ENCODE measurements at places on chromosomes 11 and 22. TPM values are rescaled to one million over a fixed set of nuclear protein-coding genes. Genes with fewer than 3 reads are reported as not detected.
A peak's percentile ranks its signal among the peaks of the same experiment; 100 is the strongest.

GRCh38 chr22:28360939-28361338 lies 318.7 kb downstream of the TTC28 start:
- peaks cover 26% of the 10 kb centered on the region for H3K36me3 ChIP-seq
- DNase-seq: no peak
- no peak overlapping the region for H3K27ac ChIP-seq

Gene PANX1
- 26.1 TPM for total RNA-seq

DNA sequence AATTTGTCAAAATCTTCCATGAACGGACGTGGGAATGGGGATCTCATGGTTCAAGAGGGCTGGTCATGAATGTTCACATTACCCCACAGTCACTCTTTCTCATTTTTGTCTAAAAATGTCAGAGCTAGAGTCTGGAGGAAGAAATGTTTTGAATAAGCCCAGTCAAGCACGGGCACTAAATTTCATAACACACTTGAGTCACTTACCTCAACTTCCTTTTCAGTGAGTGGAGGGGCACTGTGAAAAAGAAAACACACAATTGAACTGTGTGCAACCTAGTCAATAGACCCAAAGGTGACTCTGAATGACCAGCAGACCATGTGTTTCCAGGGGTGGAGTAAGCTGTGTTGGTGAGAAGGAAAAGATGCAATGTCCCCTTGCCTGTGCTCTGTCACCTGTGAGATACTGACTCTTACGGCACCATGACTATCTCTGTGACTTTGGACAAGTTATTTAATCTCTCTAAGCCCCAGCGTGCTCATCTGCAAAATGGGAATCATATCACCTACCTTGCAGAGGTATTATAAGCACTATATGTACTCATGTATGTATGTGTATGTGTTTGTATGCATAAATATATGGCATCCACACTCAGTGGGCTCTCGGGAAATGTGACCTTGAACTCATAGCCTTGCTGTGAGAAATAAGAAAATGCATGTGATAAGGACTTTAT lies 38.2 kb upstream of the LYVE1 start:
- peaks cover 23% of the 10 kb centered on the region for H3K4me1 ChIP-seq
- H3K27me3 ChIP-seq: no peaks in the 10 kb centered on the region
- peak overlapping the region; percentile 94 for H3K27ac ChIP-seq
- no peak for DNase-seq

- H3K36me3 ChIP-seq: no peaks in the 10 kb centered on the region
- no peak for DNase-seq
- no peaks in the 10 kb centered on the region for H3K27me3 ChIP-seq
- H3K4me3 ChIP-seq: no peak overlapping the region
- no peaks in the 10 kb centered on the region for H3K4me1 ChIP-seq
- H3K27ac ChIP-seq: no peak overlapping the region
These were observed 1564.8 kb upstream of the TENM4 start for GRCh38 chr11:81005595-81005994.

Gene MS4A12
- not detected for total RNA-seq

Gene YPEL1
- 19.3 TPM for total RNA-seq
